Activated T-cell treated with anti-CD3 and anti-CD28 coated beads, Interleukin-2, amount 50 U/mL, for 4 hours (primary cell): ENCODE measurements at places on chromosomes 12 and 14. TPM values are rescaled to one million over a fixed set of nuclear protein-coding genes. Genes with fewer than 3 reads are reported as not detected.

- no peak for DNase-seq
Measured at GRCh38 chr12:117360551-117361346, 677 bp downstream of the NOS1 start.

The KRT83 gene
- total RNA-seq = not detected

- no peak for DNase-seq
Measured at GRCh38 chr12:124675881-124676713, 108.7 kb upstream of the NCOR2 start.

- DNase-seq = no peak
Measured at GRCh38 chr12:108119126-108119973, 9.7 kb upstream of the WSCD2 start.

The HRK gene
- total RNA-seq = not detected

The TBX3 gene
- total RNA-seq = 0.18 TPM

DNA sequence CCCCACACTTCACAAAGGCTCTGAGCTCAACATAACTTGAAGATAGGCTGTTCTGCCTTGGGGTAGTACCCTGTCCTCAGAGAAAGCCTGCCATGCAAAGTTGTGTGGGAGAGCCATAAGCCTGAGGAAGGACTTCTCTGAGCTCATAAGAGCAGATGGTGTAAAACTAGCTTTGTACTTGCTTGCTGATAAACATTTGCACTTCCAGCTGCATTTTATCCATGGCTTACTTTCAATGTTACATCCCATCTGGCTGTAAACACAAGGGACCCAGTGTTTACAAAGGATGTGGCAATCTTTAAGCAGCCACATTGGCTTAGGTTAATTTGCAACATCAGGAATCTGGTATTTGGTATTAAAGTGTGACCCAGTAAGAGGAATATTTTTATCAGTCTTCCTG, 258.1 kb downstream of the IPO8 start:
- DNase-seq = no peak

GRCh38 chr12:124862768-124863415, 772 bp downstream of the SCARB1 start:
- no peak for DNase-seq

The HELB gene
- total RNA-seq = 13.5 TPM

DNA sequence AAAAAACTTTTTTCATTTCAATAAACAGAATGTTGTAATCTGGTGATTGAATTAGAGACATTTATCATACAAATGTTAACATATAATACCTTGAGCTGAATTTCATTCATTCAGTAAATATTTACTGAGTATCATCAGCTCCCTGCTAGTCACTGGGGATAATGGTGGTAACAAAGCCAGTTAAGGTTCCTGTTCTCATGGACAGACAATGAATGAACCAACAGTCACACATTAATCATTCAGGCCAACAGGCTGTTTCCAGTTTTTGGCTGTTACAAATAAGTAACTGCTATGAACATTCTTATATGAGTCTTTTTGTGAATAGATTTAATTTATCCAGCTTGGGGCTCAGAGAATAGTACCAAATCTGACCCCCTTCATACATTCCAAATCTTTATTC, 13.5 kb downstream of the EXD2 start:
- DNase-seq = no peak

- no peak for DNase-seq
Measured at GRCh38 chr14:104978746-104979691, 845 bp upstream of the AHNAK2 start.

DNA sequence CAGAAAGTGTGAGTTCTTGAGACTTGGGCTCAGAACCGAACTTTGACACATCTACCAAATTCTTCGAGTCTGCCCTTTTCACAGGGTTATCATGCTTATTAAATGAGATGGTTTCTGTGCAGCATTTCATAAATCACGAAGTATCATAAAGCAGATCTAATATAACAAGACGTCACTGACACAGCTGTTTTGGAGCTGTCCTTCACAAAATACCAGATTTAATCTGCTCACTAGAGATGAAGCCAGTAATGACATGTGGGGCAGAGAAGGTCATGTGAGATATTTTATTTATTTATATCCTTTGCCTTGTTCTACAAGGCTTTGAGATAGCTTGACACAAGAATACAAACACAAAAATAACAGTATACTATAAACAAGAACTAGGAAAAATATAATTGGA, 127.0 kb downstream of the RPAP3 start:
- no peak for DNase-seq
